ENCODE measurements at places on chromosomes 16 and 17. TPM values are rescaled to one million over a fixed set of nuclear protein-coding genes. Genes with fewer than 3 reads are reported as not detected.

DNA sequence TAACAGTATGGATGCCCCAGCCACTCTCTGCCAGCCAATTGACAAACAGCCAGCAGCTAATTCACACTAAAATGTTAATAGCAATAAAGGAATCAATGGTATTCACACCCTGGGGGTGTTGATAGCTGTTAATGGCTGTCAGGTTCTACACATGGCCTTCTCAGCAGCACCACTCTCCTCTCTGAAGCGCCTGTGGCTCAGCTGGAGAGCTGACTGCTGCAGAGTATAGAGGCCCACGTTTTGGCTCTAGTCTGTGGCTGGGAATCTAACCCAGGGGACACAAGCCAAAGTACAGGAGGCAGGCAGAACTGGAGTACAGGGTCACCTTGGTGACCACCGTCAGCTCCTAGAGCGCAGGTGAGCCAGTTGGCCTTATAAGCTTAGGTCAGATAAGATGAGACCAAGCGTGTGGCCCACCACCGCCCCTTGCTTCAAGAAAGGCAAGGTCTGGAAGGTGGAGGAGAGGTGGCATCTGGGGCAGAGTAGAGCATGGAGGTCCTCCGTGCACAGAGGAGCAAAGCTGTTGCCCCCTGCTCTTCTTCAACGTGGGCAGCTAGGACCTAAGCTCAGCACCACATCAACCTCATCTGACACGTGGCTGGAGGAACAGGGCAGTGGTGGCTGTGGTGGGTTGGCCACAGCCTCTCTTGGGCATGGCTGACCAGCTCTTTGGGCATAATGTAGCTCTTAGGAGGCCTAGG is 25.4 kb downstream of the CCR7 start:
- DNase-seq, result no peak
- H3K36me3 ChIP-seq, result no peaks in the 10 kb centered on the region
- peaks cover 49% of the 10 kb centered on the region for H3K4me1 ChIP-seq
- H3K27ac ChIP-seq, result peak overlapping the region; percentile 50
- H3K27me3 ChIP-seq, result no peaks in the 10 kb centered on the region
- H3K4me3 ChIP-seq, result no peak overlapping the region

The NOXO1 gene
- 0.39 TPM for polyA plus RNA-seq

- H3K4me1 ChIP-seq, result no peaks in the 10 kb centered on the region
- H3K27me3 ChIP-seq, result no peaks in the 10 kb centered on the region
- peaks cover 100% of the 10 kb centered on the region for H3K36me3 ChIP-seq
- no peak overlapping the region for H3K4me3 ChIP-seq
- H3K27ac ChIP-seq, result peak overlapping the region; percentile 10
- DNase-seq, result no peak
Measured at GRCh38 chr17:28684963-28685362, 23.0 kb downstream of the SUPT6H start.

The EPN3 gene
- polyA plus RNA-seq, result not detected

The SCO1 gene
- 17.5 TPM for polyA plus RNA-seq

All from psoas muscle (tissue), 8 donors.